Fibroblast of skin of back (primary cell): ENCODE measurements at places on chromosomes 7 and 10.
A peak's percentile ranks its signal among the peaks of the same experiment; 100 is the strongest.

DNA sequence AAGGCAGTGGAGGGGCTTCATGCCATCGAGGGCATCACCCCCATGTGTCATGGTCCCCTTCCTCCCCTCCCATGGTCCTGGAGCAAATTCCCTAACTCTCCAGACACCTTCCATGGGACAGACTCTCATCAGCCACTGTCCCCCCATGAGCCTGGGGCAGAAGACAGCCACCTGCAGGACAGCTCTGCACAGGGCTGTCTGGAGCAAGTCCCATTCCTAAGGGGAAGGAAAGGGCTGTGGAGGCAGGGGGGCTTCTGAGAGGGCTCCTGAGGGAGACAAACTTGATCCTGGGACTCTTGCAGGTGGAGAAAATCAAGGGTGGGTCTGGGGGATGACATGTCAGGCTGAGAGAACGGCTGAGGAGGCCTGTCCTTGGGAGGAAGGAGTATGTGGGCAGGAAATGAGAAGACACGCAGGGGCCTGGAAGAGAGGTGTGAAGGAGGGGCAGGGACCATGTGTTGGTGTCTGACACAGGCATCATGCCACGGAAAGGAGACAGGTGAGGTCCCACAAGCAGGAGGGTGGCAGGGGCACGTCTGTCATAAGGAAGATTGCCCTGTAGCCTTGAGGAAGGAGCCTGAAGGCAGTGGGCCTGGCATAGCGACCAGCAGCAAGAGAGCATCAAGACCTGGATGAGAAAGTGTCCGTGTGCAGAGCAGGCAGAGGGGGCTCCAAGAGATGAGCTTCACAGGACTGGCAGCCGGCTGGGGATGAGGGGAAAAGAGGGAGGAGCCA, 14.4 kb upstream of the GDF10 start:
- DNase-seq, result no peak

- no peak for DNase-seq
Measured at GRCh38 chr10:105729428-105729827, 1088.3 kb downstream of the SORCS3 start.

- no peak for DNase-seq
Measured at GRCh38 chr10:121002586-121003205, 151.5 kb downstream of the WDR11 start.

GRCh38 chr7:37494926-37495325, 46.3 kb upstream of the ELMO1 start:
- DNase-seq, result no peak

DNA sequence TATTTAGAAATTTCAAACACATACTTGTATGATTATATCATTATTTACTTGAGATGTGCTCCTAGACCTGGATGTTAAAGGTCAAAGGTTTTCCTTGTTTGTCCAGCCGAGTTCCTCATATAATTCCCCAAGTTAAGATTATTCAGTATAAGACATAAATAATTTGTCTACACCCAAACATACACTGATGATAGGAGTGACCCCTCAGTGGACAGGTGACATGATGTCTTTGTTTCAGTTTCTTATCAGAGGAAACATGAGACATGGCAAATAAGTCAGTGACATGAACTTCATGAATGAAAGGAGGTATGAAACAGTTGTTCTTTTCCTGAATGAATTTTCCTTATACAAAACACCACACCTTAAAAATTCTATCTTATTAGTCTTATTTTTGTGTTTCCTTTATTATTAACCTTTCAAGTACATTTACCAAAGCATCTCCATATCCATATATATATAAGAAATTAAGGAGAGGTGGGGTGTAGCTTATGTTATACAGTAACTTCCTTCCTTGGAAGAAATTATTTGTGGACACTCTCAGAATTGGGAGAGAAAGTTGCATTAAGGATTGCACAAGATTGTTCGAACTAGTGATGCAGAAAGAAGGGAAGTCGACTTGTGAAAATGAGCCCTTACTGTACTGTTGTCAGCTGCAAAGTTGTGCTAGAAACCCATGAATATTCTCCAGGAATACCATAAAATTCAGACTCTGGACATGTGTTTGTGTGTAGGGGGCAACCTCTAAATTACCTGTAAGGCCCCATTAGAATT, 60.5 kb downstream of the POM121L12 start:
- DNase-seq, result no peak

DNA sequence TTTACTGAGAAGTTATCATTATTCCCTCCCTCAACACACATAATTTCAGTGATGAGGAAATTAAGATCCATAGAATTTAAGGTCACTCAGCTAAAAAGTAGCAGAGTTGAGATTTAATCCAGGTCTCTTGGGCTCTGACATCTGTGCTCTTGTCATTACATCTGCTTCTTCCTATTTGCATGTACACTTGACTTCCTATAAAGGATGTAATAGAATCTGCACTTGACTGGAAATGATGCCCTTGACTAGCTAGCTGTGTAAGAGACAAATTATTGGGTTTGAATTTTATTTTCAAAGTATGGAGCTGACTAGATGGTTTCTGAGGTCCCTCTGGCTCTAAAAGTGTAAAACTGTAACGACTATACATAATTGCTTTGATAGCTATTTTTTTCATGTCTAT, 59.5 kb downstream of the AGK start:
- no peak for DNase-seq

- no peak for DNase-seq
Measured at GRCh38 chr7:28222636-28223035, 42.0 kb upstream of the JAZF1 start.

DNA sequence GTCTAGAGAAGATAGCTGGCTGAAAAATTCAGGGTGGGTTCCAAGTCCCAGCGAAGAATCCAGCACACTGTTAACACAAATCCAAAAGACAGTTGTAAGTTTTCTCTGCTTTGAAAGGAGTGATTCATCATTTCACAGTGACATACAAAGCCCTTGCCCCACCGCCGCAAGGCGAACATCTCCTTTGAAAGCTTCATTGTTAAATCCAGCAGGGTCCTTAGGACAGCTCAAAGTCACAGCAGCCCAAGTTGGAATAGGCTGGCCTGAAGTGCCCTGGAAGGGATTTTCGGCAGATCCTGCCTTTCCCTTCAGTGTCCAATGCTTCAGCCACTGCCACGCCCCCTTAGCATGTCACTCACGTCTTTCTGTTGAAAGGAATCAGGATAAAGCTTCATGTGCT, 526.1 kb downstream of the CALN1 start:
- DNase-seq, result peak; percentile 2

DNA sequence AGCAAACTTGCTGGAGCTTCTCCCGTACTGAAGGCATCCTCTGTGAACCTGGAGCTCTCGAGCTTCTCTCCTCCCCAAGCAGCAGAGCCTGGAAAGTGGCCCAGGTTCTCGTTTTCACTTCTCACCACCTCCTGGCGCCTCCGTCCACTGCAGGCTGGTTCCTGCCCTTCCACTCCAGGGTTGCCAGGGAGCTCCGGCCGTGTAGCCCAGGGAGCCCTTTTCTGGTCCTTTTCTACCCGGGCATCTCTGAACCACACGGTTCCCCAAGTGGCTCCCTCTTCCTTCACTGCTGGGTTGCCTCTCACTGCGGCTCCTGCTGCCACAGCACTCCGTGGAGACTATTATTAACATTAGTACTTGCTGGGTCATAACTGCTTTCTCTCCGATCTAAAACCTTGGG, 208.6 kb upstream of the PPP2R2D start:
- DNase-seq, result no peak

- no peak for DNase-seq
Measured at GRCh38 chr7:135207406-135208101, 3.8 kb downstream of the WDR91 start.

- no peak for DNase-seq
Measured at GRCh38 chr7:11120675-11121220, 147.1 kb downstream of the PHF14 start.

- peak; percentile 85 for DNase-seq
Measured at GRCh38 chr10:63766745-63767137, 245.5 kb downstream of the REEP3 start.

GRCh38 chr10:122263971-122264370, 7.1 kb upstream of the BTBD16 start:
- DNase-seq, result peak; percentile 96

DNA sequence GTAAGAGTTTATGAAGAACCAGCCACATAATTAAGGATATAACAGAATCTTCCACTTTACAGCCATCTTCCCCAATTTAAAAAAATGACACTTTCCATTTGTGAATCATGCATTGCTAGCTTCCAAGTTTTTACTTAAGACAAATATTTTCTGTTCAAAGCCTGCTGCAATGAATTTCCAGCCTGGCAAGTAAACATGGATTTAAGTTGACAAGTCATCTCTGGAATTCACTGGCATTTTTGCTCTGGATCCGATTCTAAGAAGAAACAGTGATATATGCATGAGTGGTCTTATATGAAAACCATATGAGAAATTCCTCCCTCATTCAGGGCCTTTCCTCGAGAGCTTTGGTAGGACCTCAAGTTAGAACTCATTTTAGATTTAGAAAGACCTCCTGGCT, 116.1 kb upstream of the CDCA7L start:
- peak; percentile 72 for DNase-seq

DNA sequence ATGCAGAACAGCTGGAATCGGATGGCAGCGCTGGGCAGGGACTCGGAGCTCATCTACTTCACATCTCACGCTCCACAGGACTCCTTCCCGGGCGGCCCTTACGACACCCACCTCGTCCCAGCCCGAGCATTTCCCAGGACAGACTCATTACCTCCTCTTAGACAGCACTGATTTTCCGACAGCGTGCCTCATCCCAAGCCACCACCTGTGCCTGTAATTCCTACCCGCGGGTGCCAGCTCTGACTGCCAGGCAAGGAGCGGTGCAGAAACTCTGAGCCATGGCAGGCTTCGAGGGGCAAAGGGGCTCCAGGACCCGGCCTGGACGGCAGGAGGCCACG, 25.6 kb downstream of the GPER1 start:
- DNase-seq, result no peak

GRCh38 chr7:11298220-11298619, 324.5 kb downstream of the PHF14 start:
- DNase-seq, result no peak

DNA sequence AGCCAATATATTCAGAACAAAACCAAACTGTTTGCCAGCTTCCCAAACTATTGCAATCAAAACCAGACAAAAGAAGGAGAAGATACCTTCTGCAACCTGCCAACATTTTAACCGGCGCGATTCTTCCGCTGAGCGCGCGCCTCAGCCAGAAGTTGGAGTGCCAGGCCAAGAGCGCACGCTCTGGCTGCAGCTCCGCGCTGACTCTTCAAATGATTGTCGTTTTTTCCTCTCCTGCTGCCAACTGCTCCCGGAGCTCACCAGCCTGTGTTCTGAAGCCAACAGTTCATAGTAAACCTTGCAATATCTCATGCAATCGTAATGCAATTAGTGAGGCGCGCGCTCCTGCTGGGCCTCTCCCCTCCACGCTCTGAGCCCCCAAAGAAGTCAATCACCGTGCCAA, 259.7 kb upstream of the MGMT start:
- DNase-seq, result no peak

DNA sequence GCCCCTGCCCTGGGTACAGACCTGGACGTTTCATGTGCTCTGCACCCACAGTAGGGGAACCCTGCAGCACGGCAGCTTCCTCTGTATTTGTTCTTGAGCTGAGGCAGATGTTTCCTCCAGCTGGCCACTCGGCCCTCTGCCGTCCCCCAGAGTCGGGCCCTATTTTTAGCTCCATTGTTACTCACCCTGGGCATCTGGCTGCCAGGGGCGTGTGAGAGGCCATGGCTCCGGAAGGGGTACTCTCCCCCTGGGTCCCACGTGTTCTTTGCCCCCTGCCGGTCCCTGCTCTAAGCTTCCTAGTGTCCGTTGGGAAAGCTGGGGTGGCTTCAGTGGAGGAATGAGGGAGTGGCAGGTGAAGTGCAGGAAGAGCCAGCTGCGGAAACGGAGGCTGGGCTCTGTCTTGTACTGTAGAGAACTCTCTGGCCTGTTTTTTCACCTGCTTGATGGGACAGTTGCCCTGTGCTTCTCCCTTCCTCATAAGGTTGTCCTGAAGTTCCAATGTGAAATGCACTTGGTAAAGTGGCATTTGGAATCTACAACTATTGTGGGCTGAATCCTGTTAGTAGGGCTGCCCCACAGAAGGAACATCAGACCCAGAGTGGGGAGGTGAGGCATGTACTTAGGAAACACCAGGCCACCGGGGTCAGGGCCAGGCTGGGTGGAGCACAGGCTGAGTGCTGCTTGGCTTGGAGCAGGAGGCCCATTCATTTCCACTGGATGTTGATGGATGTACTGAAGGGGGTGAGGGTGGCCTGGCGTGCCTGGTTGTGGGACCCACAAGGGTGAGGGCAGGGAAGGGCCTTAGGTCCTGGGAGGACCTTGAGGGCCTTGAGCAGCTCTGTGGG, 30.6 kb downstream of the PALD1 start:
- DNase-seq, result peak; percentile 59

DNA sequence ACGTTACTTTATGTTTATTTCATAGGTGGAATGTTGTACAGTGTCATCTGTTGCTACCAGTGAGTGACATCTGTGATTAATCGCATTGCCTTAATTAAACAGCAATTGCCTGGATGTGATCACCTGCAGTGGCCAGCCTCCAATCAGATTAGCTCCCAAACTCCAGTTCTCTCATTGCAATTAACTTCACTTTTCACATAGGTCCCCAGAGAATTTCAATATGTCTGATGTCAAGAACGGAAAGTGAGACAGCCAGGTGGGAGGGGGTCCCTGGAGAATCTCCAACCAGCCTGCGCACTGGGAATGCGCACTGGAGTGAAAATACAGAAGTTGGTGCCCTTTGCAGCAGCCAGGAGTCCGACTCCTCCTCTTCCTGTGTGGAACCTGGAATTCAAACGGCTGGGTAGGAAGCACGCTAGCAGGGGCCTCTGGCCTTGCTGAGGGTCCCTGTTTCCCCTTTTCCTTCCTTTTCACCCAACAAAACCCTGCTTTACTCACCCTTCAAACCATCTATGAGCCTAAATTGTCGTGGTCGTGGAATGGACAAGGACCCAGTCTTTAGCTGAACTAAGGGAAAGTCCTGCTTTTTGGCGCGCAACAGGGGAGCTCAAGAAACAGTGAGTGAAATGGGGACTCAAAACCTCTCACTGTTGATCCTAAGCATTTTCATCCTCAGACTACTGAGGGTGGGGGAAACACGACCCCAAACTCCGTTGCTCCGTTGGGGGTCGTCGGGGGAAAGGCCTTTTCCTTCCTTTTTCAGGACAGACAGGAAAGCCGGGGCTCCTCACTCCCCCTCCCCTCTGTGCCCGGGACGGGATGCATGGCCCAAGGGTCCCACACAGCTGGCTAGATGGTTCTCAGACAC, 1355.5 kb upstream of the LRRTM3 start:
- peak; percentile 59 for DNase-seq

DNA sequence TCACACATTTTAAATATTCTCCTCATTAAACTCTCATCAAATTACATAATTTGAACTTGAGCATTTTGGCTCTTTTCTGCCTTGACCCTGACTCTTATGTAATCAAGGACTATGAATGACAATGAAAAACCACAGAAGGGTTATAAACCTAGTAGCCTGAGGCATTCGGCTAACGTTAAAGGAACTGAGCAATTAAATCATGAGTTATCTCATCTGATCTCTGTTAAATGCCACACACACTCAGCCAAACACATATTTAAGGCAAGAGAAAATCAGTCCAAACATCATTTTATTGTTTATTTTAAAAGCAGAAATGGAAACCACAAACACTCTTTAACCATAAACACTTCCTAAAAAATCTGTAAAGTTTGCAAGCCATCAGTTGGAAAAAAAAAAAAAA, 204.3 kb downstream of the DGKI start:
- DNase-seq, result peak; percentile 40
